WERI-Rb-1 (cell line): ENCODE measurements at places on chromosomes 11 and 22.

GRCh38 chr11:109854731-109855130, 238.5 kb upstream of the ZC3H12C start:
- DNase-seq: no peak

- DNase-seq: peak; percentile 78
Observed at GRCh38 chr22:39943337-39943736, 16.9 kb upstream of the TMA7B start.

DNA sequence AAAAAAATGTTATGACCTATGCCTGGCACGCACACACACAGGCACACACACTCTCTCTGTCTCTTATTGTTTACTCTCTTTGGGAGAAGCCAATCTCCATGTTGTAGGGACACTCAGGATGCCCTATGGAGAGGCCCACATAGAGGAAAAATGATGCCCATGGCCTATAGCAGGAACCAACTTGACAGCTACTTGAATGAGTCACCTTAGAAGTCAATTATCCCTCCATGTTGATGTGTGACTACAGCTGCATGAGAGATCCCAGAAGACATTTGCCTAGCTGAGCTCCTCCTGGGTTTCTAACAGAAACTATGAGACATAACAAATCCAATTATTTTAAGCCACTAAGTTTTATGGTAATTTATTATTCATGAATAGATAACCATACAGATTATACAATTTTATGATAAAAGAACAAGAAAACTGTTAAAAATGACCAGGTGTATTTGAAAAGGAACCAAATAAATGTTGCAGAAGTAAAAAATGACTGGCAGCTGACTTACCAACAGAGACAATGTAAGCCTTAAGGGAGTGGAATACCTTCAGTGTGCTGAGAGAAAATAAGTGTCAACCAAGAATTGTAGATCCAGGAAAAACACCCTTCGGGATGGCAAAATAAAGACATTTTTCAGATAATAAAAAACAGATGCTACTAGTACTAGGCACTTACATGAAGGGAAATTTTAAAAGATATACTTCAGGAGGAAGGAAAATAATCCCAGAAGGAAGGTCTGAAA, 403.7 kb upstream of the SYN3 start:
- no peak for DNase-seq

DNA sequence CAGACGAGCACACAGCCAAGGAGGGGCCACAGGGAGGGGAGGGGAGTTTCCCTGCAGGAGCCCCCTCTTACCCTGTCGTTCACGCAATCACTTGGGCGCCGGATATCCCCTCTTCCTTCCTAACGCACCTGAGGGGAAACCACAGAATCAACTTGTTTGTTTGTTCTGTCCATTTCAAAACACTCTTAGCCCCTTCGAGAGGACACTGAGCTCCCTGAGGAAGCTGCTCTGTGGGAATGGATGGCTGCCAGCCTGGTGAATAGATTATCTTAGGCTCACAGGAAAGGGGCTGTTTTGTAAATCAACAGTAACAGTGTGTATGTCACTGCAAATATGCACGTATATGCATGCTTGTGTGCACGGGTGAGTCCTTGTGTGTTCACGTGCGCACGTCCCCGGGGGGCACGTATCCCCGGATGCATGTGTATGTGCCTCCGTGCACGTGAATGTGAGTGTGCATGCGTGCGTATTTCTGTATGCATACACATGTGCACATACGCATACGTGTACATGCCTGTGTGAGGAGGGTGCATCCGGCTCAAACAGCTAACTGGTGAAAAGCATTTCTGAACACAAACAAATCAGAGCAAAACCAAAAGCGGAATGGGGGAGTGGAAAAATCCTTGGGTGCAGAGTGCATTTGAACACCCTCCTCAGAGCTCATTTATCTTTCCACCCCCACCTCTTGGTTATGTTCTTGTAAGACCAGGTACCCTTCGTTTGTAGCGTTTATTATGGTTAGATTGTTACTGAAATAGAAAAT, 7.2 kb downstream of the ARSA start:
- peak; percentile 85 for DNase-seq

- DNase-seq: peak; percentile 72
Observed at GRCh38 chr22:19779685-19780268, 19.2 kb downstream of the TBX1 start.

DNA sequence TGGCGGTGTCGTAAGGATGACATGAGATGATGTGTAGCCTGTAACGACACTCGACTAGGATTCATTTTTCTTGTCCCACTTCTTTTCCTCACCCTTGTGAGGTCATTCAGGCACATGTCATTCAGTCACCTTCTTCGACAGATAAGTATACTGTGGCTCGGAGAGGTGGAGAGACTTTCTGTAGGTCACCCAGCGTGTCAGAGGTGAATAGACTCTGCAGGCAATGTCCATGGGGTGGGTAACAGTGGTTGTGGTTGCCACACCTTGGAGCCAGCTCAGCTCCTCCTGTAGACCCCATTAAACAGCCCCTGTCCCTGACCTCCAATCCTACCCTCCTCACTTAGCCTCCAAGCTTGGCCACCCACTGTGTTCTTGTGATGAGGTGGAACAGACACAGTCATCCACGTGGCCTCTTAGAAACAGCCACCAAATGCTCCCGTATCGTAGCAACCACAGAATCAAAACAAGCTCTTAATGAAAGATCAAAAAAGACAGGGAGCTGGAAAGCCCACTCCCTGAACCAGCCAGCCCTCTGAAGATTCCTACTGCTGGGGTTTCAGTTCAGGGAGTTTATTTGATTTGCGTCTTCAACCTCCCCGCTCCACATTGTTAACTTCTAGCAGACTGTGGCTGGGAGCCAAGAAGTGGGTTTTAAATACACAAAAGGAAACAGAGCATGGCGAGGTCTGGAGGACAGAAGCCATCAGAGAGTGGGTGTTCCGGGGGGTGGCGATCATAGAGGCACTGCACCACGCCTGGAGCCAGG, 89.0 kb upstream of the GRK3 start:
- no peak for DNase-seq

DNA sequence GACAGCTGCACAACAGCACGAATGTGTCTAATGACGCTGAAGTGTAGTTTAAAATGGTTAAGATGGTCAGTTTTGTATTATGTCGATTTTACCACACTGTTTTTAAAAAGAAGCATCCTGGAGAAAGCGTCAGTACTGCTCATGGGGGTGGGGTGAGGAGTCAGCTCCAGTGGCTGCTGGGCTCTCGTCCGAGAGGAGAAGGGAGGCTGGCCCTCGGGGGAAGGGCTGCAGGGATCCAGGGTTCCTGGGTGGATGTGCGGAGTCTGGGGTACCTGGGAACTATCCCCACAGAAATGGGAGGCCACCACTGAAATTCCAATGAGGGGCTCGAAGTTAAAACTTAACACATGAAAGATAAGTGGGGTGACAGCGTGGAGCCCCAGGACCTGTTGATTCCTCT, 11.9 kb downstream of the C11orf21 start:
- no peak for DNase-seq

DNA sequence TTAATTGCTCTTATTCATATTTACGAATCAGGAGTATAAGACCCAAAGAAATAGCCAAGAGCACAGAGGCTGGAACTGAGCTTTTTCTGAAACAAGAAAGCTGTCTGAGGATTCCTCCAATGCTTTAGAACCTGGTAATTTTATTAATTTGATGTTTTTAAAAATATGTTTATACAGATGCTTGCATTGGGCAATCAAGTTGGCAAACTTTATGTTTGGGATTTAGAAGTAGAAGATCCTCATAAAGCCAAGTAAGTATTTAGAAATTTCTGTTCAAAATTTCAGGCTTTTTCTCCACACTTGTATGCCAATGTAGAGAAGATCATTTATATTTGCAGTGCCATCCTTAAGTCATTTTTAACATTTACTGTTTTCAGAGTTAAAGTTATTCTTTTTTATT, 24.3 kb upstream of the HIKESHI start:
- DNase-seq: no peak

- no peak for DNase-seq
Observed at GRCh38 chr11:113841691-113842090, 33.7 kb downstream of the USP28 start.

DNA sequence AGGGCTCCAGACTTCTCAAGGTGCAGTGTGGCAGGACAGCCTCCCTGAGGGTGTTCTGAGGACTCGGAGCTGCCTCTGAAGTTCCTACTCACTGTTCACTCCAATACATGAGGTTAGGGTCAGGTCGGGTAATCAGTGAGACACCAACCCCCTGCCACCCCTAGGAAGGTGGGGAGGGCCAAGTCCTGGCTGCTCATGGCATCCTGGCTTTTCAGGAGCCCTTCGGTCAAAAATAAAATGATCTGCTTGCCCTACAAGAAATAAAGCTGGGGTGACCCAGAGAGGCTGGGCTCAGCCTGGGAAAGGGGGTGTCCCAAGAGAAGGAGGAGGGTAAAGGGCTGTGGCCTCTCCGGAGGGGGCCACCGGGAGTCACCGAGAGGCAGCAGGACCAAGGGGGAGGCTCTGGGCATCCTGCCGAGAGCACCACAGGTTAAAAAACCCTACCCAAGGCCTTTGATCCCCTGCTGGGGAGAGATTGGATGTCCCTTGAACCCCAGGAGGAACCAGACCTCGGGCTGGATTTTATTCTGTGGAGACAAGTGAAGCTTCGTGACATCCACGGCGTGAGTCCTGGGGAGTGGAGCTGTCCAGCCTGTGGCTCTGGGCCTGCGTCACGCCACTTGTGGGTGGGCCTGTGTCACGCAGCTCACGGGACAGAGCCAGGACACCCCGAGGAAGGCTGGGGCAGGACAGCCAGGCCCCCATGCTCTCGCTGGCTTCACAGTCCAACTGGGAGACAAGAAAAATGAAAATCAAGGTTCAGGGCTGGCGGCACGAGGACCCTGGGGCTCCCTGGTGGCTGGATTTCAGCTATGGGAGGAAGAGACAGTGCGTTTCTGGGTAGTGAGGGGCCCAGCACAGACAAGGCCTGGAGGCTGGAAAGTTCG, 102.2 kb upstream of the FGF3 start:
- DNase-seq: no peak

- DNase-seq: peak; percentile 59
Observed at GRCh38 chr22:27097933-27098332, 440.5 kb downstream of the MIAT start.

DNA sequence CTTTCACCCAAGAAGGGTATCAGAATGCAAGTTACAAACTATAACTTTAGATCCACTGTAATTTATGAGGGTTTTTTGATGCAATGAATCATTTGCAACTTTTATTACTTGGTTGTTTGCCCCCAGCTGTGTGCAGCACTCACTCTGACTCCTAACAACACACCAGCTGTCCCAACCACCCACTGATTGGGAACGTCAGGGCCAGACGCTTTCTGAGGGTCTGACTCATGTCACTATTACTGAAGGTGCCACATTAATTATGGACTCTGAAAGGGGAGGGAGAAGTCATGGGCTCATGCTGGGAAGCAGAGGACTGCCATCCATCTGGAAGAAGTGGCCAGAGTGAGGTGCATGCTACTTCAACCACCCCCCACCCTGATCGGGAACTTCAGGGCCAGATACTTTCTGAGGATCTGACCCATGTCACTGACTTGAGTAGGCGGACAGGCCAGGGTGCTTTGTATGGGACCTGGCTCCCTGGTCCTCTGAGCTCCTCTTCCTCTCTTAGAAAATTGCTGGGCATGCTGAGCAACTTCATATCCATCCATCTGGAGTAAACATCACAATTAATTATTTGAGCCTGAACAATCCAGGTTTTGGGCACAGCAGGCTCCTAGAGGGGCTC, 44.9 kb upstream of the DRD2 start:
- no peak for DNase-seq

- DNase-seq: no peak
Observed at GRCh38 chr22:34567367-34567766, 498.6 kb upstream of the ISX start.

- no peak for DNase-seq
Observed at GRCh38 chr11:43898574-43898973, 17.9 kb downstream of the ALKBH3 start.

GRCh38 chr22:40176921-40177737, 596 bp upstream of the TNRC6B start:
- DNase-seq: peak; percentile 65

DNA sequence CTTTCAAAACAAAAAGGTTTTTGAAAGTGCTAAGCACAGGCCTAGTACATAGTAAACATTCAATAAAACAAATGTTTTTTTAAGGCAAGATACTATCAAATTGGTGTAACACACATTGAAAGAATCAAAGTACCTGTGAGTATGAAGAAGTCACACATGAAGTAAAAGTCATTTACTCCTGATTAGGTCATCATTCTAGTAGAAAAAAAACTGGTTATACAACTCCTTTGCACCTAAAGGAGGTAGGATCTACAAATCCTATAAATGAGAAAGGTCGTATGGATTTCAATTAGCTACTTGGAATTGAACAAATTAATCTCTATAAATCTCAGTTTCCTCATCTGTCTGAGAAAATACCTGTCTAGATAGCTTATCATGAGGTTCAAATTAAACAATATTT, 80.8 kb downstream of the SIK3 start:
- DNase-seq: no peak

DNA sequence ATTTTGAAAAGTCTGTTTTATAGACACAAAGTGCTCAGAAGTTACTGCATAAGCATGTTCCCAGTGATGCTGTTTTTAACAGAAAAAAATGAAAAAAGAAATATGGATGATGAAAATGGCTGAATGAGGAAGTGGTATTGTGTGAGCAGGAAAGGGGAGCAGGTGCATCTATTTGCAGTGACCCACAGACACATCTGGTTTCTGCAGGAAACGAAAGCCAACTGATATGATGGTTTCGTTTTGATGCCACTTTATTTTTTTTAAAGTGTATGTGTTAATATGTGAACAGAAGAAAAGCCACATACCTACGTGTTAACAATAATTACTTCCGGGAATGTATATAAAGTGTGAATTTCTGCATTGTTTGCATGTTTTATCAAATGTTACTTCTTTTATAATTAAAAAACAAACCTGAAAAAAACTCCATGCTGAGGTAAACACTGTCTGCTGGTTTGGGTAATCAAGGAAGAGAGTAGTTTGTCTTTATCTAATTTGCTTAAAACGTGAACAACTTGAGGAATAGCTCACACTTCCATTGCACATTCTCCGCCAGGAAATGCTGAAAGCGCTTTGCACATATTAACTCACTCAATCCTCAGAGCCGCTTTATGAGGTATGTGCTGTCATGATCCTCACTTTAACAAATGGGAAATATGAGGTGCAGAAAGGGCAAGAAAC, 1335.9 kb downstream of the TBC1D22A start:
- DNase-seq: no peak

- no peak for DNase-seq
Observed at GRCh38 chr22:39254789-39255298, 10.1 kb upstream of the PDGFB start.
